ENCODE measurements at places on chromosomes 1 and 21.

DNA sequence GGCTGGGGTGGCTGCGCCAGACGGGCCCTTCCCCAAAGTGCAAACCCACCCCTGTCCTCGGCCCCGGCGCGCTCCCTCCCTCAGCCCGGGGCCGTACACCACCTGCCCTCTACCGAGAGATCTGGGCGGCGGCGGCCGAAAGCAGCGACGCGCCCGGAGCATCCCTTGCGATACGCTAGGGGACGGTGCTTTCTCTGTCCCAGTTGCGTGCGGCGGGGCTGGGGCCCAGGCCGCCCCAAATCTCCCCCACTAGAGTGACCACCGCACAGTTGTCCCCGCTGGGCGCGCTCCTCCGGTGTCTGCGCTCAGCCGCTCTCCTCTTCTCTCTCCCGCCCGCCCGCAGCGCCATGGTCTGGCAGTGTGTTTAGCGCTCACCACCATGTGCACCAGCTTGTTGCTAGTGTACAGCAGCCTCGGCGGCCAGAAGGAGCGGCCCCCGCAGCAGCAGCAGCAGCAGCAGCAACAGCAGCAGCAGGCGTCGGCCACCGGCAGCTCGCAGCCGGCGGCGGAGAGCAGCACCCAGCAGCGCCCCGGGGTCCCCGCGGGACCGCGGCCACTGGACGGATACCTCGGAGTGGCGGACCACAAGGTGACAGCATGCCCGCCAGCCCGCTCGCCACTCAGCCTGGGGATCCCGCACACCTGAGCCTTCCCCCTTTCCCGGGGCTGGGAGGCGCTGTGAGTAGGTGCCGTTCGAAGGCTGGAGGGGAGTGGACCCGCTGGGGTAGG, 1.0 kb downstream of the ST6GALNAC5 start:
- peak; percentile 40 for DNase-seq

DNA sequence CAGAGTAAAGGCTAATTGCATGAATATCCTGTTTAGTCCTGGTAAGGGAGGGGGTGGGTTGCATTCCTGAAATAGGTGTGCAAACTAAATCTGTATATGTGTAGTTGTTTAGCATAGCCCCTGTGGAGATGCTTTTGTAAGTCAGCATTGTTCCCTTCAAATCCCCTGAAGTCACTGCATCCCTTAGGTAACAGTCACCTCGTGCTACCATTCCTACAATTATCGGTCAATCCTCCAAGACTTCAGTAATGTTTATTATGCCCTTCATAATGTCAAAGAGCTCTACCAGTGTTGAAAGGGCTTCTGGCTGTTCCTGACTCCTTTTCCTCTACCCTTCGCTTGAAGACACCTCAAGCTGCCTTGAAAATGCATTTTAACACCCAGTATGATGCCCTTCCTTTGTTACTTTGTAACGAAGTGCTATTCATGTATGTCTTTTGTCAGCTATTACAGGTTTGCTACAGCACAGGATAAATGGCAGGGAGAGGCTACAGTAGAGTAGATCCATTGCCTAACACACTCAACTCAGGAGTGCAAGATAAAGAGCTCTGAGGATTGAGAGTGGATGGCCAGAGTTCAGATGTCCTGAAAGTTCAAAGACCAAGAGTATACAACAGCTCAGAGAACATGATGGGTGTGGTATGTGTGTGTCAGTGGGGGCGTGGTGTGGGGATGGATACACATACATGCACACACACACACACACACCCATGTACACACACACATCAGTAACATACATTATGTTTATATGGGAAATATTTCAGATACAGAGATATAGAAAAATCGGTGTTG, 27.4 kb upstream of the FOXD3 start:
- DNase-seq = no peak

- DNase-seq = no peak
Measured at GRCh38 chr1:30962609-30963508, 54.3 kb upstream of the SDC3 start.

GRCh38 chr1:105138458-105138893, 1388.8 kb downstream of the AMY1C start:
- DNase-seq = no peak

DNA sequence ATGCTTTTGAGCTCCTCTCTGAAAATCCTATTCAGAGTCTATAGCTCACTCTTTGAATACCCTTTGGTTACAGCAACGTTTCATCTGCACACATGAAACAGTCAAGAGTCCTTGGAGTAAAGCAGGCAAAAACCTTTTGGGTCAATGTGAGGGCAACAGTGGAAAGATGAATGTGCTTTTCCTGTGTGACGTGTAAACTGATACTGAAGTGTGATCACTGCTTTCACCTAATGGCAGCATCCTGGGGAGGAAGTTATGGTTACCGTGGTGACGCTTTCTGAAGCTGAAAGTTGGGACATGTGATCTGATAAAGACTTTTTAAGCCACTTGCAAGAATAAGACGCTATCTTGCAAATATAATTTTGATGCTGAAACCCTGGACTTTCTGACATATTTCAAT, 160.0 kb downstream of the SEC16B start:
- no peak for DNase-seq

Data from nucleus accumbens (tissue), 56 donors.